ENCODE measurements at places on chromosomes 2 and 18.

DNA sequence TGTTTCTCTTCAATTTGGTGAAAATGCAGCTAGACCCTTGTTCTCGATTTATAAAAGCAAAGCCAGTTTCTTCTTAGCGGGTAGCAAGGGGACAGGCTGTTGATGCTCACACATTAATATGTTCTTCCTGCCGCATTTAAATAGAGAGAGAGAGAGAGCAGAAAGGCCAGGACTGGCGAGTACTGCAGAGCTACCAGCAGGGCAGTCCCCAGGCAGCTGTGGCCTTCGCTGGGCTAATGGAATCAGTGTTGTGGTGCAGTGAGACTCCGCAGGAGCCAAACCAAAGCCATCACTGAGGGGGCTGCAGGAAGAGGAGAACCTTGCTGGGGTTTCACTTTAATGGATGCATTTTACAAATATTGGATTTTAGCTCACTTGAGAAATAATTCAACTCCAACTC is 223.6 kb downstream of the ACTR3 start:
- H3K27me3 ChIP-seq = 0 out of 2 replicates have a peak, but pooled peaks cover 2% of the 10 kb centered on the region
- H3K27ac ChIP-seq = no peak overlapping the region
- no peak for DNase-seq
- no peaks in the 10 kb centered on the region for H3K36me3 ChIP-seq

DNA sequence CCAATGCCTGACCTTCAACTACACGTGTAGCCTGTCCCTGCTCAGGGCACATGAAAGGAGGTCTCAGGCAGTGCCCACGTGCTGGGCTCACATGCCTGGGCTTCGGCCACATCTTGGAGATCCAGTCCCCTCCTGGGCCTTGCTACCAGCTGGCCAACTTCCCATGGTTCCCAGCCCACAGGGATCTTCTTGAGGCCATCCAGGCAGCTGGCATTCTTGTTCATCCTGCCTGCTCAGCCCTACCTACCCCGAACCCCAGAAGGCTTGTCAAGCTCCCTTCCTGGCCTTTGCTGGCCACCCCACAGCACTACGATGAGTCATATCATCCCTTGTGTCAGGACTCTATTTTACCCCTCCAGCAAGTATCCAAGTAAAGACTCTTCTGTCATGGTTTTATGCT is 97.1 kb downstream of the ZBTB7C start:
- no peaks in the 10 kb centered on the region for H3K36me3 ChIP-seq
- no peaks in the 10 kb centered on the region for H3K27me3 ChIP-seq
- peaks cover 11% of the 10 kb centered on the region for H3K4me1 ChIP-seq
- no peak for DNase-seq
- no peak overlapping the region for H3K27ac ChIP-seq
- no peak overlapping the region for H3K4me3 ChIP-seq

- H3K4me1 ChIP-seq = no peaks in the 10 kb centered on the region
- no peak for DNase-seq
- no peak overlapping the region for H3K4me3 ChIP-seq
- H3K27me3 ChIP-seq = no peaks in the 10 kb centered on the region
- no peaks in the 10 kb centered on the region for H3K36me3 ChIP-seq
- no peak overlapping the region for H3K27ac ChIP-seq
These were observed 167.9 kb downstream of the FBXO15 start for GRCh38 chr18:73979742-73980141.

GRCh38 chr2:179247318-179248023 is 17.2 kb downstream of the SESTD1 start:
- DNase-seq = no peak
- no peak overlapping the region for H3K4me3 ChIP-seq
- no peaks in the 10 kb centered on the region for H3K27me3 ChIP-seq
- no peaks in the 10 kb centered on the region for H3K4me1 ChIP-seq
